ENCODE measurements at places on chromosomes 16 and 17.

GRCh38 chr16:89320782-89321501, 103.4 kb downstream of the ZNF778 start:
- DNase-seq: no peak

- no peak for DNase-seq
Measured at GRCh38 chr17:58184308-58184985, 8.1 kb upstream of the EPX start.

- DNase-seq: peak; percentile 22
Measured at GRCh38 chr17:57085448-57086068, 512 bp downstream of the AKAP1 start.

DNA sequence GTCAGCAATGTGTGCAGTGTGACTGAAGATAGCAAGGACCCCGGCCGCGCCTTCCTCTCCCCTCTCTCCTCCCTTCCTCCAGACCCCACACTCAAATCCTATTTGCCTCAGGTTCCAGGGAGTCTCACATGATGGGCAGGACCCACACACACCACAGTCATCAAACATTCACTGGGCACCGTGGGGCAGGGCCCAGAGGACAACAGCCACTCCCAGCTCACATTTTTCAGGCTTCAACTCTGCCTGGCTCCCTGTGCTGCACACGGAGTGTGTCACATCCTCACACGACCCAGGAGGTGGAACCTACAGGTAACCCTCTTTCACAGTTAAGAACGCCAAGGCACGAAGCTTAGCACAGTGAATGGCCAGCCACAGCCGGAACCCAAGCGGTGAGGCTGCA, 30.5 kb downstream of the PEMT start:
- DNase-seq: no peak

GRCh38 chr17:7704601-7705268, at the start of gene EFNB3:
Gene EFNB3 (plus strand): TSS chr17:7705202. CDS start chr17:7705599, 397 bp downstream.
- DNase-seq: no peak

DNA sequence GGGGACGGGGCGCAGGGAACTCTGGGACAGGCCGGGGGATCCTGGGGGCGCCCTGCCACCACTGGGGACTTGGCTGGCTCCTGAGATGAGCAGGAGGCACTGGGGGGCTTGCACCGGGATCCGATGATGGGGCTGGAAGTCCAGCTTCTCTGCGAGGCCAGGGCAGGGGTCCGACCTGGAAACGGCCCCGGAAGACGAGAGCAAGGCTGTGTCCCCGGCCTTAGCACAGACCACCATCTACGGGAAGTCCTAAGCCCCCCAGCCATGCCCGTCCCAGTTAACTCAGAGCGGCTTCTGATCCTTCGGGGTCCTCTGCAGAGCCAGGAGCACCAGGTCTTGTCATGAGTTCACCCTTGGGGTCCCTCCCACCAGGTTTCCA, 573 bp downstream of the CDT1 start:
- no peak for DNase-seq
